SHP77 (cell line): ENCODE measurements at places on chromosomes 4 and X.

GRCh38 chrX:2741386-2741785 lies 10.5 kb upstream of the XG start:
- no peak for DNase-seq

- no peak for DNase-seq
Observed at GRCh38 chr4:6449746-6450369, 22.6 kb downstream of the PPP2R2C start.

DNA sequence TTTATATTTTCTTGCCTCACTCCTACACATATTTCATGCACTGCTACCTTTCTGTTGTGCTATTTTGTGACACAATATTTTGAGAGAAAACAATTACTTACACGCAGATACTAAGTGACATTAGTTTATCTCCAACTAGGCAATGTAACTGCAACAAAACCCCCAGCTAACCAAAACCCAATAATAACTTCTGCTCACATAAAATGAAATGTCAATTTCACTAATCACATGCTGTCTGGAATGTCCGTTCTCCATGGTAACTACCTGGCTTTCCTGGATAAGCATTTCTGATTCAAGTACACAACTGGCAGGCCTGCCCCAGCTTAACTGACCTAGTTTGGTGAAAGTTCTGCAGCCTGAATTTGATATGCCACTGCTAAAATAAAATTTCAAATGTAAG lies 313.5 kb downstream of the TMA16 start:
- DNase-seq: no peak

GRCh38 chr4:79178760-79179159 lies 147.1 kb downstream of the NAA11 start:
- no peak for DNase-seq

DNA sequence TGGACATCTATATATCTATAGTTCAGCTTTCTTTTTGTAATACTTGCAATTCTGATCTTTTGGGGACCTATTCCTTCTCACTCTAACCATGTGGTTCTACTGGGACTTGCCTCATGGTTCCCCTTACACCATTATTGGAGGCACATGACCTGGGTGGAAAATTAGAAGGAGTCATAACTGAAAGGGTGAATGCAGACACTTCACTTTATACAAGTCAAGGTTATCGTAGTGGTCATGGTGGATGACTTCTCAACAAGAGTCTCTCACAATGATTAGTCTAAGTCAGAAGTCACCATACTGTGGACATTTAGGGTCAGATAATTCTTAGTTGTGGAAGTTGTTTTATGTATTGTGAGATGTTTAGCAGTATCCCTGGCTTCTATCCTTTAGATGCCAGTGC lies 10.5 kb upstream of the EIF4E start:
- no peak for DNase-seq

GRCh38 chrX:95764972-95765451 lies 919.6 kb upstream of the DIAPH2 start:
- peak; percentile 11 for DNase-seq

DNA sequence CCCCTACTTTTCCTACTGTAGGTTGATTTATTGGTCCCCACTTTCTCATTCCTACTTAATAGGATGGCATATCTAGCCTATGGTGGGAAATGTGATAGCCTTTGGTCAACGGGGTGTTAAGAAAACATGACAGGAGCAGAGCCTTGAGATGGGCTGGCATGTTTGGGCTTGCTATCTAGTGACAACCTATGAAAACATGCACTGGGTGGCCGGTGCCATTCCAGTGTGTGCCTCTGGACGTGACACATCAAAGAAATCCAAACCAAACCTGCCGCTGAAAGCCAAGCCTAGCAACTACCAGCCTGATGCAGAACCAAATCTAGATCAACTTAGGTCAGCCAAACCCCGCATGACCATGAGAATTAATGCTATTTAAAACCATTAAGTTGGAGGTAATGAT lies 317.6 kb downstream of the DMD start:
- DNase-seq: no peak

DNA sequence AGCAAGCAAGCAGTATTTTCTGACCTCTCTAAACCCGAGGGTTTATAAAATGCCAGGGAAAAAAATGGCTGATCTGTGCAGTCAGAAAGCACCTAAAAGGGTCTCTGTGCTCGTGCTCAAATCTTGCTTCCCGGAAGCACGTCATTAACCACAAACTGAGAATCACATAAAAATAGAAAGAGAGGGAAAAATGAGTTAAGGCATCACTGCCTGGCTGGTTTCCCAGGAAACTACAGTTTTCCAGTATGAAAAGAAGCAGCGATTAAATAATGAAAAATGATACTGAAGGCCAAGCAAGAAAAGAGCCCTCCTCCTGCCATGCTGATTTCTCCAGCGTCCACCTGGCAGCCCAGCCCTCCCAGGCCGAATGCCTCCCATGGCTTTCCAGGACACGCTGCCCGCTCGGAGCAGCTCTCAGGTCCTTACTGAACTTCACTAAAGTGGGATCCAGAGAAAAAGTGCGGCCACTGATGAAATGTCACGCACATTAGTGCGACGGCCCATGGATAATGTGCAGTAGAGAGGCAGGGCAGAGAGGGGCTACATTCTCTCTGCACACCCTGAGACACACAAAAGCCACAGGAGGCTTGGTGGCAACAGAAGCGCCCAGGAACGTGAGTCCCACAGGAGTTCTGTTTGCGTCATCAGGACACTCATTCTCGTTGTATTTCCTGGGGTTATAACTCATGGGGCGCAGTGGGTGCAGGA lies 80.4 kb downstream of the WFS1 start:
- DNase-seq: no peak

DNA sequence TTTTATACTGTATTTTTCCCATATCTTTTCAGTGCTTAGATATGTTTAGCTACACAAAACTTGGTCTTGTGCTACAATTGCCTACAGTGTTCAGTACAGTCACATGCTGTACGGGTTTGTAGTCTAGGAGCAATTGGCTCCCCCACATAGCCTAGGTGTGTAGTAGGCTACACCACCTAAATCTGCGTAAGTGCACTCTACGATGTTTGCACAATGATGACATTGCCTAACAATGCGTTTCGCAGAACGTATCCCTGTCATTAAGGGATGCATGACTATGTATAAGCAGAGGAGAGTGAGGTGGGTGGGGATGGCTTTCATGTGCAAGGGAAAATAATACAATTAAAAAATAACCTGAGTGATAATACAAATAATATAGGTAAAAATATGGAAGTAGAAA lies 131.4 kb downstream of the GBA3 start:
- DNase-seq: no peak

DNA sequence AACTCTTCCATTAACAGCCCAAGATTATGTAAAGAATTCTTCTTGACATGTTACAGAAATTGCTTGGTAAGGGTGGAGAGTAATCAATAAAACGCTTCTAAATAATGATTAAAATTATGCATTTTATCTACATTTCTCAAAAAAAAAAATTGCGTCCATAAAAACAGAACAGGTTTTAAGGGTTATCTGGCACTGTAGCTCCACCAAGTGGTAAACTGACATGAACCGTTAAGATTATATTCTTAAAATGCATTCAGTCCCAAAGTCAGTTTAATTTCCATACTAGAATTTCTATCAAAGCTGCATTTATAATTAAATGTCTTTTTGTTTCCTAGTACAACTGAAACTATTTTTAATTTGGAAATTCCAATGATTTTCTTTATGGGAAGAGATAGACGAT lies 214.0 kb upstream of the UGT8 start:
- peak; percentile 26 for DNase-seq

- peak; percentile 13 for DNase-seq
Observed at GRCh38 chrX:40278340-40279090, 180.8 kb upstream of the BCOR start.

GRCh38 chr4:136241221-136241986 lies 1290.9 kb downstream of the PCDH18 start:
- no peak for DNase-seq

- no peak for DNase-seq
Observed at GRCh38 chrX:15790769-15791290, 546 bp downstream of the ZRSR2 start.

DNA sequence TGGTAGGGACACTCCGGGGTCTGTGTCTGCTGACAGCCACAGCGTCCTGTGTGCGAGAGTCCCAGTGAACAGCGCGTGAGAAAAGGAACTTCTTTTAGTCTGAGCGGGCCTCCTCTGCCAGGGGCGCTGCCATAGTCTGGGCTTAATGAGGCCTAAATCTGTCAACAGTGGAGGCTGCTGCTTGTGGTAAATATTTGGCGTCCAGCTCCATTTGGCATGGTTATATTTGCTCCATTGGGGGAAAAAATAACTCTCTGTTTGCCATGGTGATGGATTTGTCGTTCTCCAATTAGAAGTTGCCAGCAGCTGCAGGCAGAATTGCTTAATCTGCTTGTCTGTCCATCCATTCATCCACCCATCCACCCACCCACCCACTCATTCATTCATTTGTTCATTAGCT lies 71.4 kb upstream of the PSAPL1 start:
- no peak for DNase-seq

DNA sequence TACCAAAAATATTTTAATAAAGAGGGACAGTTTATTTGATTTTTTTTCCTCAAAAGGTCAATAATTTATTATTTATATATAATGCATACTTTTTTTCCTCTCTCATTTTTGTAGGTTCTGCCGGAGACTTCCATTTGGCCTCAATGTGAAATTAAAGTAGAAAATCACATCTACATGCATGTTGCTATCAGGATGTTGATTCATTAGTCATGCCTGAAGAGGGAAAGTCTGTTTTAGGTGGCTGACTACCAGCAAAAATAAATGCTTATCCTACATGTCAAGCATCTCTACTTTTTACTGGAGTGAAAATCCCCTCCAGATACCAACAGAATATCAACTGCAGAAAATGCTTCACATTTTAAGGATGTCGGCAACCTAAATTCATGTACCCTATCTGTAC lies 41.5 kb downstream of the KIAA0232 start:
- no peak for DNase-seq

DNA sequence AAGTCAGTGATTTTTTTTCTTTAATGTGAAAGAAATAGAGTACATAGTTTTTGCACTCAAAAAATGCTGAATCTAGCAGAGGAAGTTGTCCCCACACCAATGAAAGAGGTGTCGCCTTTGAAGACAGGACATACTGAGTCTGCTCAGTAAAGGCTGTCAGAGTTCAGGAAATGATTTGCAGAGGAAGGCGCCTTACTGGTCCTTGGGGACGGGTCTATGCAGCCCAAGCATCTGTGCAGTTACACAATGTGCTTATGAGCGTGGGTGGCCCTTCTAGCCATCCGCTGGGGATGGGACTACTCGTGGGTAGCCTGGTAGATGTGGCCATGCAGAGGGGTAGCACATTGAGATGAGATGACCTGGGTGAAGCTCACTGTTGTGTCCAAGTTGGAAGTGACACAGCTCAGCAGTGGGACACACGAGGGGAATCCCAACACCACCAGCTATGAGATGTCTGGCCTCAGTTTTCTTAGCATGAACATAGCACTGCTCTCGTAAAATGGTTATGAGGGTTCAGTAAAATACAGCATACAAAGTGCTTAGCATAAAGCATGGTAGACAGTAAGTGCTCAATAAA lies 116.5 kb upstream of the RBPJ start:
- no peak for DNase-seq

GRCh38 chr4:15068298-15068697 lies 66.0 kb downstream of the CPEB2 start:
- no peak for DNase-seq

DNA sequence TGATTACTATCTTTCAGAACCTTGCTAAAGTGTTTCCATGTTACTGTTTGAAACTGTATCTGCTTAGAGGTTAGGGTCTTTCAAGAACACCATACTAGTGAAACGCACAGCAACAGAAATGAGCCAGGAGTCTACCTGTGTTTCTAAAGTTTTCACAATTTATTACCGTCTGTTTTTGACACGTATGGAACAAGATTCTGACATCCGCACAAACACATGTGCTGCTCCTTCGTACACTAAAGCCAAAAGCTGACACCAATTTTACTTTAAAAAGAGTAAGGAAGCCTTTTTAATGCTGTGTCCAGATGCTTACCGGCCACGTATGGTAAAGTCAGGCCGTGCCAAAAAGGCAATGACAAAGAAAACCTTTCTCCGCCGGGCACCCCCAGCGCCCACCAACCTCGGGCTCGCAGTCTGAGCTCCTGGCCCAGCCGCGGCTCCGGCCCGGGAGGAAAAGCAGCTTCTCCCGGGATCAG lies 532 bp downstream of the RPS4X start:
- no peak for DNase-seq

- DNase-seq: no peak
Observed at GRCh38 chrX:14347523-14347922, 181.8 kb upstream of the GLRA2 start.

DNA sequence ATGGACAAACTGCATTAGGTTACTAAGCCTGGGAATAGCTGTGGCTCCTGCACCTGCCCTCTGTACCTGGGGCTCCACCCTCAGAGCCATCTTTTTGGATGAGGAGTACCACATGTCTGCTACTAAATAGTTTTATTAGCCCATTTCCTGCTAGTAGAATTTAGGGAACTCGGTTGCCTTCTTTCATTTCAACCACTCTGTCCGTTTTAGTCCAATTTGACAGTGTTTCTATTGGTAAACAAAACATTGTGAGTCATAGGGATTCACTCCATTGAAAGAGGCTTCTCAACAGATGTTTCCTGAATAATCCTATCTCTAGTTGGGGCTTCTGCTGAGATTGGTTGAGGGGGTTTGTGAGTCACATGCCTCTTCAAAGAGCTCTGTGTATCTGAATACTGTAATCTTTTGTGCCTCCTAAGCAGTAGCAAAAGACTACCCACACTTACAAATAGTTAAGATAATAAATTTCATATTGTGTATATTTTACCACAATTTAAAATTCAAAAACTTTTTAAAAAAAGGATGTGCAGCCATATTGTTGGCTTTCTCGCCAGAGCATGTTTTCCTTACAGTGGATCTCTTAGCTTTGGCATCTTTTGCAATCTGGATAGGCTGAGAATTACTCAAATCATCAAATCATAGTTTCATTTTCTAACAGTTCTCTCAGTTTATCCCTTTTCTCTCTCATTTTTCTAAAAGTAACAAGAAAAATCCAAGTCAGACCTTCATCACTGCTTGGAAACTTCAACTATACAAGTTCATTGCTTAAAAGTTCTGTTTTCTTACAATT lies 9.9 kb downstream of the FAM200B start:
- DNase-seq: no peak
